Activated T-cell treated with anti-CD3 and anti-CD28 coated beads for 48 hours (primary cell): ENCODE measurements at places on chromosomes 3 and 15.

- DNase-seq: peak; percentile 58
These were observed 52.3 kb upstream of the CHRNA7 start for GRCh38 chr15:31977812-31978661.

- no peak for DNase-seq
These were observed 702 bp upstream of the DNAJC17 start for GRCh38 chr15:40807888-40808461.

DNA sequence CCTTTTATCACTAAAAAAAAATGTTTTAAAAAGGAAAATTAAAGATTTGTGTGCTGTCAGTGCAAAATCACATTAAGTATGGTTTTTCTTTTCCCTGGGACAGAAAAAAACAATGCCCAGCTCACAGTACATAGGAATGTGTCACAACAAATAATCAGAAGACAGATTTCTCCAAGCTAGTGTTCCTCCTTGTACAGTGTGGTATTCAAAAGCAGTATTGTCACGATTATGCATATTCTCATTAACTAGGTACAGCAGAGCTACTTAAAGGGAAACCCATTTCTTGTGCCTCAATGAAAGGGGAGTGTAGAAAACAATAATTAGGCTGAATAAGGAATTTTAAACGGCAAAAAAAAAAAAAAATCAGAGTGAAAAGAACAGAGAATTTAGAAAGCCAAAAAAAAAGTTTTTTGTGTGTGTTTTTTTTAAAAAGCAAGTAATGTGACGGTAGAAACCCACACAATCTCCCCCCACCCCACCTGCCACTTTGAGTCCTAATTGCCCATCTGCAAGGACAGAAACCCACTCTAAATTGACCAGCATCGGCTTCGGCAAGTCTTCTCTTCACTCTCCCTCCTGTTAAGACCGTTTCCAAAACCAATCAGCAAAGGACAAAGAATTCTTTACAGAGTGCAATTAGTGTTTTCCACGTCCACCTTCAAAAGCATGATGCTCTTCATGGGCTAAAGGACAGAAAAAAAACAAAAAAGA is 41.0 kb downstream of the EIF4E3 start:
- DNase-seq: no peak

- no peak for DNase-seq
These were observed 2.7 kb upstream of the PLCL2 start for GRCh38 chr3:16881896-16882630.

DNA sequence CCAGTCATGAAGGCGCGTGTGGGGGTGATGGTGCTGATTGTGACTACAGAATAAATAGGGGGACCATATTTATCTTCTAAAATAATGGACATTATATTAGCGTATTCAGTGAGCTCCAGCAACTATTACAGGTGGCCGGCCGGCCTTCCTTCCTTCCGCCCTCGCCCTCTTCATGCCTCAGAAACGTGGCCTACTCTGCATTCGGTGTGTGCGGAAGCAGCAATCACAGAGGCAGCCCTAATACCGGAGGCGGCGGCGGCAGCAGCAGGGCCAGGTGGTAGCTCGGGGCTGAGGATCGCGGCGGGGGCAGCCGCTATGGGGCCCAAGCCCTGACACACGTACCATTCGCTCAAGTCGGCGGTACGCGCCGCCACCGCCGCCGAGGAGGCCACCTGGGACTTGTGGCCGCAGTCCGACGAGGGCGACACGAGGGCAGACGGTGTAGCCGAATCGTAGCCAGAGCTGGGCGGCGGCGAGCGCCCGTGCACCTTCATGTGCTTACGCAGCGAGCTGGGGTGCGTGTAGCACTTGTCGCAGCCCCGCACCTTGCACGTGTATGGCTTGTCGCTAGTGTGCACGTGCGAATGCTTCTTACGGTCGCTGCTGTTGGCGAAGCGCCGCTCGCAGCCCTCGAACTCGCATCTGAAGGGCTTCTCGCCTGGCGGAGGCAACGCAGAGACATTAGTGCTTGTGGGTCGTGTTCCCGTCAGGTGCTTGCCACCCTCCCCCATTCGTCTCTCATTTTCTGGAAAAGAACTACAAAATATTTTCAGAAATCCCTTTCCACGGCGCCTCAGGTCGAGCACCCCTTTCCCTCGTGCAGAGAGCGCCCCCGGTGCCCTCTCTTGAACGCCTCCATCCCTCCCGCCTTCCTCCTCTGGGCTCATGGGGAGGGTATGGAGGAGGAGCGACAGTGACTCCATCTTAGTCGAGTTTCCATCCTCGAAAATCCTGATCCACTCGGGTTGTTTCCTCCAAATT is 15.5 kb downstream of the ZIC4 start:
- DNase-seq: no peak

GRCh38 chr15:42009022-42009421 is 11.8 kb downstream of the PLA2G4E start:
- no peak for DNase-seq

DNA sequence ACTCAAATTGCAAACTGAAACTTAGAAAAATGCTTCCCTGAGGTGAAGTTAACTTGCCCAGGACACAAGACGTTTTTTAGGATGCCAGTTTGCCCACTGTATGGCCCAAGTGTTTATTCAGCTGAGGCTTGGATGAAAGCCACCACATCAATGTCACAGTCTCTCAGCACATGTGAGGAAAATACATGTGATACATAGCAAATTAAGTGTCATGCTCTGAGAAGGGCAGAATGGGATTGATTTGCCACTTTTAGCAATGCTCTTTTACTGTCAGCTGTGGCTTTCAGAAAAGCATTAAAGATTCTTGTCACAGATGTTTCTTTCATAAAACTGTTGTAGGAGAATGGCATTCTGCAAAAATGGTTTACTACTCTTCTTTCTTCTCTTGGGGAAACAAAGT is 165.5 kb downstream of the ZIC1 start:
- DNase-seq: no peak

- no peak for DNase-seq
These were observed 34.8 kb downstream of the EHD4 start for GRCh38 chr15:41937568-41937923.

- DNase-seq: no peak
These were observed 103.8 kb upstream of the IL12A start for GRCh38 chr3:159884661-159885402.

GRCh38 chr15:98076021-98076816 is 115.7 kb downstream of the ARRDC4 start:
- DNase-seq: no peak
